Stimulated activated CD8-positive, alpha-beta memory T cell treated with anti-CD3 and anti-CD28 coated beads, Interleukin-4, amount 100 ng/mL, for 1 hour (primary cell): ENCODE measurements at places on chromosomes 2 and 18.

DNA sequence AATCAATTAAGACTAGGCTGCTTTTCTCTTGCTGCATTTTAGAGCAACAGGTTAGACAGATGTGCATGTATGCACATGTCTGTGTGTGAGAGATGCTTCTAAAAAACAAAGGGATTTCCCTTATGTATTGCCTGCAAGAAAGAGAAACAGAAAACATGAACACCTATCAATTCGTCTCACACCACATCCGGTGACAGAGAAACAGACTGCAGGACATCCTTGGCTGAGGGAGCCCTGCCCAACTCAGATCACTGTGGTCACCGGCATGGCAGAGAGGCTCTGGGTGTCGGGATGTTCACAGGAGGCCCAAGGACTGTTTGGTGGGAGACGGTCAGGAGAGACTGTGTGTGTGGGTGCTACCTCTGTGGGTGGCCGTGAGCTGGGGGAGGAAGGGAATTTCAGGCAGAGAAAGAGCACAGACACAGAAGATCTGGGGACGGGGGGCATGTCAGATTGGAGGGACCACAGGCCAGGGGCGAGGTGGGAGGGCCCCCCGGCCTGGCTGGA, 24.9 kb downstream of the FHL2 start:
- DNase-seq = no peak

DNA sequence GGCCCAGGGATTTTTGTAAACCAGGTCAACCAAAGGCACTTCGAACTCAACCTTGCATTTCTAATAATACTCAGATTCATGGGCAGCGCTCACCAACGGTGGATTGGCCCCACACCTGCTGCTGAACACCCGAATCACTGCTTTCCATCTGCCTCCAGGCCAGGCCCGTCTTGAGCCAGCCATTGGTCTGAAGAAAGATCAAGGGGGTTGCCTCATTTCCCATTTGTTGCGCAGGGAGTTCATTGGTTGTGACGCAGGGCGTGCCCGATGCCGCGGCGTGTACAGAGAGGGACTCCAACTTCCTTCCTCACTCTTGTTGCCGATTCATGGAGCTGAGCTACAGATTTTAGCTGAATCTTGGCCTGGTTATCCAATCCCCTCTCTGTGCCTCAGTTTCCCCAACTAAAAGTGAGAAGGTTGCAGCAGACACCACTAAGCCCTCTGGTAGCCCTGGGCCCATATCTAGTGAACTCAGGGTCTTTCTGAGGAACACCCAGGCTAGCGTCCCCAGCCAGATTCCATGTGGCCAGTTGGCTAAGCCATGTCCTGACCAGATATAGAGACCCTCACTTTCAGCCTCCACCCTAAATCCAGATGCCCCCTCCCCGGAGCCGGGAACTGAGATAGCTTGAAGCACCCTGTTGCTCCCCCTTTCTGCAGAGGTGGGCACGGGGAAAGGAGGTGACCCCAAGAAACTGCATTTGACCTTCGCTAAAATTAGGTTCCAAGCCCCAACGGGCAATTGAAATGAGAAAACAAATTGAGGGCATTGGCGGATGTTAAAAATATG, 60.9 kb upstream of the HPCAL1 start:
- DNase-seq = no peak

DNA sequence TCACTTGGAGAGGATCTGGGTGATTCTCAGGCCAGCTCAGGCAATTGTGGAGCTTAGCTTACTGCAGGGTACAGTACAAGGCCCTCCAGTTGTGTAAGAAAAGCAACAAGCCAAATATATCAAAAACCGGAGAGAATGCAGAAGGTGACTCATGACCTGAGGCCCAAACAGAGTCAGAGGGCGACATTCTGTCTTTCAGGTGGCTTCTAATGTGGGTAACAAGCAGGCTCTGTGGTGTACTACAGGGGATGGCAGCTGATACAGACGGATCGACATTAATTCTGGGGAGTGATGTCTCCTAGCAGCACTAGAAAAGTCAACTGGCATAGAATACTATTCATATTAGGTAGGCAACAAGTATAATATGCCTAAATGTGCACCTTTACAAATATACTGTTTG, 219.5 kb upstream of the SOX11 start:
- DNase-seq = no peak

GRCh38 chr18:71529703-71530303, 1014.3 kb downstream of the CBLN2 start:
- no peak for DNase-seq

DNA sequence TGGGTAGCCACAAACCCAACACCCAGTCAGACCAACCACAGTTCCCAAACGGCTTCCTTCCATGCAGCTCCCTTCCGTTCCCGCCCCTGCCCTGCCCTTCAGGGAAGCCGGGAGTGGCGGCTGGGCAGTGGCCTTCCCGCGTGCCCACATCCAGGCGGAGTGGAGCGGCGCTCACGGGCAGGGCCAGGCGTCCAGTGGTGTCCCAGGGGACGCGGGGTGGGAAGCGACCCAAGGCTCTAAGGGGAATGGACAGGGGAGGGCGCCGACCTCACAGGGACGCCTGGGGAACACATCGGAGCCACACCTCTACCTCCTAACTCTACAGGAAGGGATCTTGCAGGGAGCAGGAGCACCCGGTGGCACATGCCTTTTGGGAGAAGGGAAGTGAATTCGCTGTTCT, 225.9 kb upstream of the MGAT5 start:
- DNase-seq = no peak

- no peak for DNase-seq
These were observed 356.1 kb upstream of the ETAA1 start for GRCh38 chr2:67041051-67041450.

GRCh38 chr2:103525756-103526155, 763.9 kb downstream of the TMEM182 start:
- DNase-seq = no peak

DNA sequence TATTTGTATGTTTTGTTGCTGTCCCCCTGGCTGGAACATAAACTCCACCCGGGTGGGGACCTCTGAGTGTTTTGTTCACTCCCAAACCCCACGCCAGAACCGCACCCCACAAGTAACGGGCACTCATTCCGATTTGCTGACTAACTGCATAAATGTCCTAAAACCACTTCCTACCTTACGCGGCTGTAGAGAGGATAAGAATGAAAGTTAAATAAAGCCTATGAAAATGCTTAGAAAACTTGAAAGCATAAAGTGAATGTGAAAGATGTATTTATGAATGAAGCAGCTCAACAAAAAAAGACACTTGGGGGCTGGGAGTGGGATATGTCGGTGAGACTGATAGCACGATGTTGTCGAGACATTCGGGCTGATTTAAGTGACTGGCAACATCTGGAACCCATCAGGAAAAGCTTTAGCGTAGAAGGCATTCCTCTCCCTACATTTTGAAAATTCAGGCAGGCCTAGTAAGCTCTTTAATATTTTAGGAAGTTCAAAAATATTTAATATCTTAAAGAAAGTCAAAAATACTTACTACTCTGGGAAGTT, 206.7 kb downstream of the SH3RF3 start:
- no peak for DNase-seq

DNA sequence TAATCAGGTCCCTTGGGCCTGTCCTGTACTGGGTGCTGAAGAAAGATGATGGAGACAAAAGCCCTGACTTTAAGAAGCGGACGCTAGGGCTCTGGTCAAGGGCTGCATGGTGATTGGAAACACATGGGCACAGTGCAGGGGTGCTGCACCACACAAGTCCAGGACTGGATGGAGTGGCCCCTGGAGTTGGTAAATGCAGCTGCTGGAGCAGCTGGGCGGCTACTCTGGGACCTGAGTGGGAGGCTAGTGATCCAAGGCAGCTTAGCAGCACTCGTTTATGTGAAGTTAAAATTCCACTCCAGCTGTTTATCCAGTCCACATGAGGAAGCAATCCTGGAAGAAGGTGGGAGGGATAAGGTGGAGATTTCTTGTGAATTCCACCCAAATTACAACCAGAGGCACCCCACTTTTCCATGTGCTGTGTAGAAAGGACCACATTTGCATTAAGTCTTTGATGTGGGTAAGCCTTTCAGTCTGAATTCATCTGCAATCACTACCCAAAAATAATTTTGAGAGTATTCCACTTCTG, 24.9 kb downstream of the MERTK start:
- no peak for DNase-seq

- DNase-seq = no peak
These were observed 11.7 kb upstream of the C18orf63 start for GRCh38 chr18:74303936-74304335.

- DNase-seq = no peak
These were observed 80.5 kb upstream of the SPATS2L start for GRCh38 chr2:200225951-200226350.

DNA sequence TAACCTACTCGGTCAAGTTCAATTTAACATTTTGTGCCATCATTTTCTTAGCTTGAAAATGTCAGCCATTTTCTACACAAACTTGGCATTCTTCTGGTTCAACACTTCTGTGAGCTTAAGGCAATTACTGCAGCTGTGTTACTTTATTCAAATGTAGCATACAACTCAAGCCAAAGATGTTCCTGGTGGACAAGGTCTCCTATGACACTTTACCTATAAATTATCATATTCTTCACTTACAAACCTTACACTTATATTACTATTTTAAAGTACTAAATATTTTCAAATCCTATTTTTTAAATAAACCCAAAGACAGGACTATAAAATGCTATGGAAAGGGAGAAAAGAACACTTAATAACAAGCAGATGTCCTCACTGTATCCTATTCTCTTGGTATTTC, 1045.3 kb downstream of the TSN start:
- DNase-seq = no peak

GRCh38 chr2:168997794-168998193, 33.3 kb downstream of the ABCB11 start:
- DNase-seq = no peak

DNA sequence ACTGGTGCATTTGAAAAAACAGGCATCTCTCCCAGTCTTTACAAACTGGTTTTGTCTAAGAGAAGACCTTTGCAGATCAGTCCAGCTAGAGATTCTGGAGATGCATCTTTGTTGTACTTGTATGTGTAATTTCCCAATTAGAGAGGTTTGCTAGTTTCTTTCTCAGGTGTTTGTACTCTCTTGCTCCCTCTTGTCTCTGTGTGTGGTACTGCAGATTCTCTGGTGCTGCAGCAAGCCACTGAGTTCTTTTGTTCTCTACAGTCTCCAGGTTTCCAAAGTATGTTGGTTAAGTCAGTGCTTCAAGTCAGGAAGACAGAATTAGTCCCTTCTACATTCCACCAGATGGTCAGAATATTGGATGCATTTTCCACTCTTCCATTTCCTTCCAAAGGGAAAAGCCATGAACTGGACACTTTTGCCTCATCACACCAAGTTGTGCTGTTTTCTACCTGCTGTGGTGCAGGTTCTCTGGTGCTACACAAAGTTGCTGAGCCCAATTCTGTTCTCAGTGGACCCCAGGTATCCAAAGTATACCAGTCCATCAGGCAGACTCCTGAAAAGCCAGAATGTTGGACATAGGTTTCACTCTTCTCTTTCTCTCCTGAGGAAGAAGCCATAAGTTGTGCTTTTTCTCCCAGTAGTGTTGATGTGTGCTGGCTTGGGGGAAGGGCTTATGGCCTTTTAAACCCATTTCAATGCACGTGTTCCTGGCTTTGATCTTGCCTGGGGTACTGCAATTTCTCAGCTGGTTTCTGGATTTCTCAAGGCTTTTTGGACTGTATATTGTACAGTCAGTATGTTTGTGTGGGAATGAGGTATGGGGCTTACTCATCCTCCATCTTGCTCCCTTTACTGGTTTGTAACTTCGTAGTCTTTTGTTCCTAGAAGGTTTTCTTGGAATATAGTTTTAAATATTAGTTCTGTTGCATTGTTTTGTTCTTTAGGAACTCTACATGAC, 29.8 kb downstream of the EPC2 start:
- DNase-seq = no peak

DNA sequence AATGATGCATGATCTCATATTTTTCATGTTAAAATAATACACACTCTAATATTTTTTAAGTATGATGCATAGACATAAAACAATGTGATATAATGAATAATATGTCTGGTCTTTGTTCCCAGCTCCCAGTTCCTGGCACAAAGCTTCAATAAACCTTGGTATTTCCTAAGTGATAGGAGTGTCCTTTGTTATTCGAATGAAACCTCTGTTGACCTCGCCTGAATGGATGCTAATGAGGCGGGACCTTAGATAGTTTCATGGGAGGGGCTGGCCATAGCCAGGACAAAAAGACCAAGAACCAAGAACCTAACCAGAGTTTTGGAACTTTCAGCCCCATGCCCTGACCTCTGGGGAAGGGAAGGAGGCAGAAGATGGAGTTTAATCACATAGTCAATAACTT, 257.7 kb upstream of the COPS8 start:
- DNase-seq = no peak

- no peak for DNase-seq
These were observed 162.8 kb downstream of the PTPRM start for GRCh38 chr18:7729868-7730267.

- no peak for DNase-seq
These were observed 184.0 kb downstream of the SCG2 start for GRCh38 chr2:223418131-223418530.

DNA sequence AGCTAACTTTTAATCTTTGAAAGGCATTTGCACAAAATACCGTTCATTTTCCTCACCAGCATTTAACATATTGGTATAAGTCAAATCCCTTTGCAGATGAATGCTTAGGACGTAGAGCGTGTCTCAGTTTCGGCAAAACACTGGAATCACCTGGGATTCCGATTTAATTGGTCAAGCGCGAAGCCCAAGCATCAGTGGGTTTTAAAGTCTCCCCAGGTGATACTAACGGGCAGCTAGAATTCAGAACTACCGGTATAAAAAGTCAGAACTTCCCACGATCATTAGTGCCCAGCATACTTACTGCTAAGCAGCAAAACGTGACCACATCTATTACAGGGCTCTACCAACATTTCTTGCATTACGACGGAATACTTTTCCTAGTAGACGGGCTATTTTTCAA, 24.6 kb downstream of the ALPK2 start:
- no peak for DNase-seq

DNA sequence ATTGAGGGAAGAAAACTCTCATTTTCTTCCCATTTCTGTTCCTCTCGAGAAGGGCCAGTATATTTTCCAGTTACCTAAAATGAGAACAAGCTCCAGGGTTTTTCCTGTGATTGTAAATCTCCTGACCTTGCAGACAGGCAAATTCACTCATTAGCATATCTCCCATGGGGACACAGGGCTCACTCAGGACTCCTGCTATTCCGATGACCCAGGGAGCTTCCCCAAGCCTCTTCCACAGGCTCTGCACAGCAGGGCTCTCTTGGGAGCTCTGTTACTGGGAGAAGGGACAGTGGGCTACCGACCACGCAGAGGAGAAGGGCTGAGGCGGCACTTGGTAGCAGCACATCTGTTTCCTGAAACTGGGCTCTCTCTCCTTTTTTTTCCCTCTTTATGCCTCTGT, 135.2 kb upstream of the CAPN13 start:
- no peak for DNase-seq
